ENCODE measurements at places on chromosomes 5 and 9. TPM values are rescaled to one million over a fixed set of nuclear protein-coding genes. Genes with fewer than 3 reads are reported as not detected.

Gene AHRR
- 2.4 TPM for total RNA-seq

Gene TYRP1
- total RNA-seq: 0.74 TPM

Gene REXO4
- total RNA-seq: 31.6 TPM

Gene SPATA31C1
- not detected for total RNA-seq

Gene FAXDC2
- total RNA-seq: 0.90 TPM

All from HT1080 (cell line).